ENCODE measurements at places on chromosomes 3 and 15.

DNA sequence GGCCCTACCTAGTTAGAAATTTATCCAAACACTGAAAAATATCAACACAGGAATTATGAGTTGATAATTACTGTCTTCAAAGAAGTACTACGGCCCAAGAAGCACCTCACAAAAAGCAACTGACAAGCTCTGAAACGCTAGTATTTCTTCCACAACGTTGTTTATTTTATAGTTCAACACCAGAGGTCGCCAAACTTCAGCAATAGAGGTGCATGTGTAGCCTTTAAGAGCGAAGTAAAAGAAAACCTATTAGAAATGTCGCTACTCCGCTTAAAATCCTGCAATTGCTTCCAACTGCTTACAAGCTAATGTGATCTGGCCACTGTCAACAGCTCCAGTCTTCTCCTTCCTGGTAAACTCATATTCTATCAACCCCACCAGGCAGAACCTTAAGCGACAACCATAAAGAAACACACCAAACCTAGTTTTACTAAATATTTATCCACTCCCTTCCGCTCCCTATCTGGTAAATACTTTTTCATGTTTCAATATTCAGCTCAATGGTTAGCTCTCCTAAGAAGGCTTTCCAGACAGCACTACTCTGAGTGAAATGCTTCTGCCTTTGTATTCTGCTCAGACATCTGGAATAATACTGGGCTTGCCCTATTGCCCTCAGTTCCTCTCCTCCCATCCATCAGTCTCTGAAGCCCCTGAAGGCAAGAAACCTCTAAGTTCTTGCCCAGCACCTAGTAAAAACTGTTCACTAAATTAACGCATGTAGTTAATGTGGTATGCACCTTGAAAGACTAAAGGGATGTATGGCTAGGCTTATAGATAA lies 110.2 kb downstream of the NR1I2 start:
- DNase-seq, result no peak

DNA sequence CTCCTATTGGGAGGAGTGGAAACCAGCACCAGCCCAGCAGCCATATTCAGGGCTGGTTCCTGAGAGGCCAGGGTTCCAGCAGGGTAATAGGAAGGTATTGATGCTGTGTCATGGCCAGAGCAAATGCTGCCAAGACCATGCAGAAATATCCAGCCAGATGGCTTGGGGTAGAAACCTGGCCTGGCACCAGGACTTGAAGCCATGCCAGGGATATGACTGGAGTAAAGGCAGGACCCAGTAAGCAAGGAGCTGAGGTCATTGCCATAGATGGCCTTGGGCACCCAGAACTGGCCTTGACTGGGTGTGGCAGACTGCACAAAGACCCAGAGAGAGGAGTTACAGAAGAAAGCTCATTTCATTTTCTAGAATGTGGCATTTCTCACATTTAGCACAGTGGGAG lies 257.6 kb upstream of the GOLGA6L4 start:
- no peak for DNase-seq

DNA sequence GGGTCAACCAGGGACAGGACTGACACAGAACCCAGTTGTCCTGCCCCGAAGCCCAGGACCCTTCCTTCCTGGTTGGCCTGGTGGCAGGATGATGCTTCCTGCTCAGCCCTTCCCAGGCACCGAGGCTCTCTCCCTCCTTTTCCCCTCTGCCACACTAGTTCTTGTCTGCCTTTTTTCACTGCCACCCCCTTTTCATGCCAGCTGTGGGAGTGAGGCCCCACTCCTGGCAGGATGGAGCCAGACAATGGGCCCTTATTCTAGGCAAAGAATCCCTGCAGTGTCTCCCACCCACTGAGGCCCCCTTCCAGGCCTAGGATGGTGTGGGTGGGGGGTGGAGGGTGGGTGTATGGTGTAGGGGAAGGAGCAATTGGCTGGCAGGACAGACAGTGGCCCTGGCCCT lies 1.1 kb upstream of the SCAMP5 start:
- DNase-seq, result no peak

DNA sequence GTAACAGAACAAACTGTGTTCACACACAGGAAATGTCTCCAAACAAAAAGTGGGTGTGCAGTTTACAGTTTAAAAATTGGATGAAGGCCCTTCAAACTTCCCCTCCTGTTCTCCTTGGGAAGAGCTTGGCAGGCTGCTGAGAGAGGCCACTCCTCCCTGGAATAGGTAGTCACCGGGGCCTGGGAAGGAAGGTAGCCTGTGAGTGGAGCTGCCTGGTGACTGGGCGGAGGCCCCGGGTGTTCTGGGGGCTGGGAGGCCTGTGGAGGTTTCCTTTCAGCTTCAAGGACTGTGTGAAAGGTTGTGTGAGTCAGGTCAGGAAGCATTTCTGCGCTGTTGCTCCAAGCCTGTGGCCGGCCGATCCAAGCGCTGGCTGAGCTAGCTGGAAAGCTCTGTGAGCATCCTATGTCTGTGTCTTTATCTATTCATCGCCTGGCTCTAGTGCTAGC lies 14.1 kb downstream of the SLCO3A1 start:
- no peak for DNase-seq

- DNase-seq, result no peak
These were observed 700.5 kb upstream of the ARPP21 start for GRCh38 chr3:34938784-34939183.

DNA sequence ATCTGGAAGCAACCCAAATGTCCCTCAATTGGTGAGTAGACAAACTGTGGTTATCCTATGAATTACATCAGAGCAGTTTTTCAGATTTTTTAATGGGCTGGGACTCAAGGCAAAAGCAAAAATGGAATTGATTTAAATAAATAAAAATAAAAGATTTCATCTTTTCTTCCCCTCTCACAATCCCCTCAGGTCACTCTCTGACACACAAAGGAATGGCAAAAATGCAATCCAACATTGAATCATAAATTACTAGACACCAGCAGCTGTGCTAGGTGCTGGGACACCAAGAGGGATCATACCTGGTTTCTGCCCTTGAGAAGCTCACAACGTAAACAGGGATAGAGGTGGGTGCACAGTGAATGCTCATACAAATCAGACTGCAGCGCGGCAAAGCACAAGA lies 58.8 kb downstream of the CPN2 start:
- no peak for DNase-seq

- no peak for DNase-seq
These were observed 92.8 kb upstream of the MITF start for GRCh38 chr3:69646287-69647067.

GRCh38 chr3:99638167-99638948 lies at the start of gene COL8A1:
Gene COL8A1, plus strand, starts transcription at chr3:99638594. Its CDS starts 152,089 bp downstream, at chr3:99790683.
- no peak for DNase-seq

DNA sequence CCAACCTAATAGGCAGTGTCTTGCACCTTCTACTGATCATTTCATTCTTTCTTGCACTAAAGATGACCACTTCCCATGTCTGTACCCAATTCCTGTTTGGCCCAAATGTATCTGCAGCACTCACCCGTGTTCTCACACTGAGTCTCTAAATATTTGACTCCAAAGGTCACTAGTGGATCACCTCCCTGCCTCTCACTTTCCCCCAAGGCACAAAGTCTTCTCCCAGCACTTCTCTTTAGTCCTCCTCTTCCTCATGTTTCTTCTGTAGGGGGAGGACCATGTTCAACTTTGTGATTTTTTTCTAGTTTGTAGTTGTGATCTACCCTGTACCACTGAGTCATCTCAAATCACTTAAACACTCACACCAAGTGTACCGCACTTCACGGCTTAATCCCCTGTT lies 13.9 kb downstream of the NR1I2 start:
- no peak for DNase-seq

DNA sequence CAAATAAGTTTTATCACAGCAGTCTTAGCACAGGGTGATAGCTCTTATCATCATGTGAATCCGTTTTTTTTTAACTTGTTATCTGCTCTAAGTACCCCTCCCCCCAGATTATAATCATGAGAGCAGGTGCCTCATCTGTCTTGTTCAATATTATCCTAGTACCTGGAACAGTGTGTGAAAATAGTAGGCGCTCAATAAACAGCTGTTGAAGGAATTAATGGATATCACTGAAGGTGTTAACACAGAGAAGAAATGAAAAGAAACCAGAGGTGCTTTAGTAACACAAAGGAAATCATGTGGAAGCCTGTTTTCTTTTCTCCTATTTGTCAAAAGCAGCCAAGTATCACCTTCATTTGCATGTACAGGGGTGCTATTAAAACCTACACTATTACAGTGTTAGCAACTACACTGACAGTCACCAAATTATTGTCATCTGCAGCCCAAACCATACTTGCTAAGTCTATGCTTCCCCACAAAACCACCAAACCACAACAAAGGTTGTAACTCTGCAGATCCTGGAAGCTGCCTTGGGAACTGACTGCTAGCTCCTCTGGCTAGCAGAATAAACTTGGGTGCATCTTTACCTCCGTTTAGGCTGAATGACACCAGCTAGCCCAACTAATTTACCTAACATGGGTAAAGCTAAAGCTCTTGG lies 2.9 kb downstream of the XPC start:
- DNase-seq, result no peak

DNA sequence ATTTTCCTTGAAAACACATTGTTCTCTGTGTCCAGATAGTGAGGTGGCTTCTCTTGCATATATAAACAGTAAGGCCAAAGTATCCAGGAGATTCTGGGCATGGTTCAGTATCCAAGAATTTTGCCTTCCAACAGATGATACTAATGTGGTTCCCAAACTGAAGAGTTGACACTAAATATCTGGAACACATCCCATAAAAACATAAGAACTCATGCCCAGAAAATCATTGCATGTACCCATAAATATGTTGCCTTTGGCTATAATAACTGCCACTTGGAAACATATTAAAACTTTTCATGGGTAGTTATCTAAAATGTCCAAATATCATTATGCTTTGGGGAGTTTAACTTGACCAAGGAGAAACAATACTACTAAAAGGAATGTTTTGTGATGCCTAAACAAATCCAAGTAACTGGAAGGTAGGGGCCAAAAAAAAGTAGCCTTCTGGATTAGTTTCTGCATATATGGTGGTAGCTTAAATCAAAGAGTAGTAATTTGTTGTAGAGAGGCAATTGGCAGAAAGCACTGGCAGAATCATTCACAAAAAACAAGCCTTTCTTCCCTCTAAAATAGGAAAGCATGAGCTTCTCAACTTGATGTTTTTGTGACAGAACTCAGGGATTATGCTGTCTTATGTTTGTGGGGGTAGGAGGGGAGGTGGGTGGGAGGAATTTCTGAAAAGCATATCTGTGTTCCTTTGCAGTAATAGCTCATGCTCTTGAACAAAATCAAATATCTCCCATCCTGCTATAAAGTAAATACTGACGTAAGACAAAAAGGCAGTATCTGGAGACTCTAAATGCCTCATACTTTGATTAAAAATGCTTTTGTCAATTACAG lies 753.9 kb downstream of the TUSC7 start:
- no peak for DNase-seq

DNA sequence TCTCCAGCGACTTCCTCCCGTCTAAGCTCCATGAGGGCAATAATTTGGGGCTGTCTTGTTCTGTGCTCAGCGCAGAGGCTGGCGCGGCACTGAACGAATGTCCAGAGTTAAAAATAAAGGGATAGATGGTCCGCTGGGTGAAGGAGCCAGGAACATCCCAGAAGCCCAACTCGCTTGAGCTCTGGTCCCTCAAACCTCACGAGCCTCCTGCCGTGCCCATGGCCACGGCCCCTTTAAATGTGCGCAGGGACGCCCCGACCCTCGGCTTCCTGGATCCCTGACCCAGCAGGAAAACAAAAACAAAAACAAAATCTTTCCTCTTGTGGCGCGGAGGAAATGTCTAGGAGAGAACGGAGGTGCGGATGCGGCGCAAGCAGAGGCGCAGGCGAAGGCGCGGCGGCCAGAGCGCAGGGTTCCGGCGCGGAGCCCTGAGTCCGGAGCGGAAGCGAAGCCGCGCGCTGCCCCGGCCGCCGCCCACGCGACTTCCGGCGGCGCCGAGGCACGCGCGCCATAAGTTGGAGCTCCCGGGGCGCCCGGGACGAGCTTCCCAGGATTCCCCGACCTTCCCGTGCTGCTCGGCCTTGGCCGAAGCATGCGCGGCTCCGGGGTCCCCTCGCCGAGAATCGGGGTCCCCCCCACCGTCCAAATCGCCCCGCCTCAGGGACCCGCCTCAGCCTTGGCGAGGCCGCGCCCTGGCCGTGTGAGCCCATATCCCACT lies 52.9 kb upstream of the WNT7A start:
- no peak for DNase-seq

GRCh38 chr3:133413161-133414020 lies 13.5 kb downstream of the BFSP2 start:
- no peak for DNase-seq

GRCh38 chr3:195179776-195180489 lies 91.0 kb downstream of the XXYLT1 start:
- no peak for DNase-seq

GRCh38 chr3:32641356-32641755 lies 43.6 kb upstream of the CNOT10 start:
- no peak for DNase-seq

DNA sequence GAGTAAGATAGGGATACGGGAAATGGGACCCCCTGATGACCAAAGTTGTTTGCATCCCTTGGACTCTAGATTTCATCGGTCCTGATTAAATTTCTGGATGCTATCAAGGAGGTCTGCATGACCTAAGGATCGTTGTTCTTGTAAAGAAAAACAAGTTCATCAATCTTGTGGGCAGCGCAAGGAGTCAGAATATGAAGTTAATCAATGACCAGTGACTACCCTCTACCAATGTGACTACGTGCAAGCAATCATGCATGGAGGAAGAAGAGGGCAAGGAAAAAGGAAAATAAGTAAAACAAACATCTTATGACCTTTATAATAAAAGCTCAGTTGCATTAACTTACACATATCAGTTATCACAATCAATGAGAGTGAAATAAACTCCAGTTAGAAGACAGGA lies 139.7 kb downstream of the RTP4 start:
- no peak for DNase-seq

DNA sequence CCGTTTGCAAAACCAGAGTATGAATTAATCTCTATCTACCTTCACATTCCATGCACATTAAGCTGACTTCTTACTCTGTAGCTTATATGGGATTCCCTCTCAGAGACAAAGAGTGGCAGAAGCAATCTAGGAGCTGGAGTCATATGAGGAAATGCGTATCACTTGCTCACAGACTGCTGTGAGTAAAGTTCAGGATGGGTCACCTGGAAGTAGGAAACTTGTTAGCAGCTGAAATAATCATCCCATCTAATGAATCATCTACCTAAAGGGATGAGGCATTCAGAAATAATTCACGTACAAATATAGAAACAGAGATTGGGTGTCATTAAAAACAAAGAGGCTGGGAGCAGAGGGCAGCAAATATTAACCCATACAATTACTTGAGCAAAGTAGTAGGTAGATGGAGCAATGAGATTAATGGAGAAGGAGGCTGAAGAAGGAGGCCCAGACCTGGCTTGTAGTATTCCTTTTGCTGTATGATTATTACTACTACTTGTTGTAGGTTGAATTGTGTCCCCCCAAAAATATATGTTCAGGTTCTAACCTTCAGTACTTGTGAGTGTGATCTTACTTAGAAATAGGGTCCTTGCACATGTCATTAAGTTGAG lies 866.3 kb downstream of the ROBO2 start:
- DNase-seq, result no peak

DNA sequence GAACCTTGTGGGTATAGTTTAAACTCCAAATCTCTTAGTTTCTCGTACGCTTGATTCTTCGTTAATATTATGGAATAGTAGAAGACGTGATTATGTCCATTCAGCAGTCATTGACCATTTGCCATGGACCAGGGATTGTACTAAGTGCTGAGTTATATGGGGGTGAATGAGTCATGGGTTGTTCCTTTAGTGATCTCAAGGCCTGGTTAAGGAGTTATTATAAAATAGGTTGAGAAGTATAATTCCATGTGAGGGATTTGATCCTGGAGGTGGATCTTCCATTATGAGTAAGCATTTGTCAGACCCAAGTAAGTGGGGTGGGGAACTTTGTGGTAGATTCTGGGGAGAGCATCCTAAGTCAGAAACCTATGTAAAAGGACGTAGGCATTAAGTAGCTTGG lies 15.4 kb downstream of the NR2C2 start:
- DNase-seq, result no peak

GRCh38 chr3:12287727-12288181 lies 1.1 kb upstream of the PPARG start:
- no peak for DNase-seq

Measured in NCI-H1930 (cell line).